ENCODE measurements at places on chromosomes 7 and 10.

- no peak for DNase-seq
Measured at GRCh38 chr7:25002786-25003185, 22.8 kb upstream of the OSBPL3 start.

- DNase-seq: no peak
Measured at GRCh38 chr7:48292949-48293348, 121.7 kb downstream of the ABCA13 start.

DNA sequence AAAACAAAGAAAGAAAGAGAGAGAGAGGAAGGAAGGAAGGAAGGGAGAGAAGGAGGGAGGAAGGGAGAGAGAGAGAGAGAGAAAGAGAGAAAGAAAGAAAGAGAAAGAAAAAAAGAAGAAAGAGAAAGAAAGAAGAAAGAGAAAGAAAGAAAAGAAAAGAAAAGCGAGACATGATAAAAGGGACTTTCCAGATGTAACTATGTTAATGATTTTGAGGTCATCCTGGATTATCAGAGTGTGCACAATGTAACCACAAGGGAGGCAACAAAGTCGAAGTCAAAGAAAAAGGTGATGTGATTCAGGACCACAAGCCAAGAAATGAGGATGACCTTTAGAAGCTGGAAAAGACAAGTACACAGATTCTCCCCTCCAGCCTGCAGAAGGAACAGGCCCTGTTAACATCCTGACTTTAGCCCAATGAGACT lies 48.9 kb upstream of the PAX2 start:
- DNase-seq: no peak

DNA sequence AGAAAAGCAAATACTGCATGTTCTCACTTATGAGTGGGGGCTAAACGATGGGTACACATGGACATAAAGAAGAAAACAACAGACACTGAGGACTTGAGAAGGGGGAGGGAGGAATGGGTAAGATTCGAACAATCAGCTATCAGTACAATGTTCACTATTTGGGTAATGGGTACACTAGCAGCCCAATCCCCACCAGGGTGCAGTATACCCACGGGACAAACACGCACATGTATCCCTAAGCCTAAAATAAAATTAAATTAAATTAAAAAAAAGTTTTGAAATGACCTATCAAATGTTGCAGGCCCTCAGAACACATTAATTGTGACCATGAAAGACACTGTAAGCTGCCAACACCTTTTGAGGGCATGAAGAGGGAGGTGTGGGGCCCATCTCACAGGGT lies 316.0 kb downstream of the WDR37 start:
- peak; percentile 14 for DNase-seq

DNA sequence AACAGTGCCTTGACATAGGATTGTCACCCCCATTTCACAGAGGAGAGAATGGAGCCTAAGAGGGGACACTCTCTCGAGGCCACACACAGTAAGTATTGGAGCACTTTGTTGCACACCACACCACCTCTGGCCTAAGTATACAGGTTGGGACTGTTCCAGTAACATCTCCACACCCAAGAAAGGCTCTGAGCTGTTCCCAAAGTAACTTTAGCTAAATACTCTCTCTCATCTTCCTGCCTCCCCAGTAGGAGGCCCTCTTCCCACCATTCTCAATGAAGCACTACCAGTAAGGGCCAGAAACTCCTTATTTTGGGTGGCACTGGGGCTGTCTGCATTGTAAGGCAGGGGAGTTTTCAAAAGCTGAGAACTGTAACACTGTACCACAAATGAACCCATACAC lies 189.5 kb downstream of the ZNF438 start:
- no peak for DNase-seq

DNA sequence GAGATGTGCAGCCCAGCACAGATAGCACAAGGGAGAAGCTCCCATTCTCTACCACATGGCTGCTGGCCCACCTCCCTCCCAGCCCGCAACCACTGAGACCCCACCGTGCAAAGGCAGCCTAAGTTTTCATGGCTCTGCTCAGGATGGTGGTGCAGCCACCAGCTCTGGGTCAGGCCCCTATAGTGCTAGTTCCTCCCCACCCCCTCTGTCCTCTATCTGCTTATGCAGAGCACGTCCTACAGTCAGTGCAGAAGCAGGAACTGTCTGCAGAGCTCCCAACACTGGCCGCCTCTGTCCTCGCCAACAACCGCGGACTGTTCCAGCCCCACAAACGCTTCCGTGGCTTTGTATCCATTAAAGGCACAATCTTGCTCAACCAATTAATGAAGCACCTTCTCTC lies 278.9 kb downstream of the GRID1 start:
- DNase-seq: no peak
